ENCODE measurements at places on chromosomes 3 and 15.

DNA sequence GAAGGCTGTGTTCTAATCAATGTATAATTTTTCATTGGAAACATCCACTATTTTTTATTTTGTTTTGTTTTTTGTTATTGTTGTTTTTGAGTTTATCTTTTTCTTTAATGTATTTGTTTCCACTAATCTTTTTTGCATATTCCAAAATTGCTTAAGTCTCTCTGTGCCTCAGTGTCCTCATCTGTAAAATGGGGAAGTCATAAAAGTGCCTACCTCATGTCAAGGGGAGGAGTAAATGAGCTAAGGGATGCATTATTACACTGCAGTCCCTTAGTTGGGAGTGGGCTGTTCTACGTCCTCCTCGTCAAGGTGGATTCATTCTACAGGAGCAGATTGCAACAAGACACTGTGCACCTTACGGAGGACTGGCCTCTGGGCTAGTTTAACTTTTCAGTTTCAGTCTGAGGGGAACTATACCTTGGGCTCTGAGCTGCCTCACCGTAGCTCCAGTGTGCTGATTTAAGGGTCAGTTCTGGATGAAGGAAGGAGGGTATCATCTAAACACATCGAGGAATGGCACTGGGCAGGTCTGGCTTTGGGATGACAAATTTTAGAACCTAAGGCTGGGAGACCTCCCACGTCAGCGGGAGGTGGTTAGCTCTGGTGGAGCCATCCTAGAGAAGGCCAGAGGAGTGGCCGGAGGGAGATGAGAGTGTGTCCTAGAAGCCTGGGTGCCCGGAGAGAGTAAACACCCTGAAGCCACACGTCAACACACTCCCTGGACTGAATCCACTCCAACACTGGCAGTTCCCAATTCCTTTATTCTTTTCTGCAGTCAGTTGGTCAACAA lies 5.1 kb upstream of the SRP14 start:
- no peak for DNase-seq

DNA sequence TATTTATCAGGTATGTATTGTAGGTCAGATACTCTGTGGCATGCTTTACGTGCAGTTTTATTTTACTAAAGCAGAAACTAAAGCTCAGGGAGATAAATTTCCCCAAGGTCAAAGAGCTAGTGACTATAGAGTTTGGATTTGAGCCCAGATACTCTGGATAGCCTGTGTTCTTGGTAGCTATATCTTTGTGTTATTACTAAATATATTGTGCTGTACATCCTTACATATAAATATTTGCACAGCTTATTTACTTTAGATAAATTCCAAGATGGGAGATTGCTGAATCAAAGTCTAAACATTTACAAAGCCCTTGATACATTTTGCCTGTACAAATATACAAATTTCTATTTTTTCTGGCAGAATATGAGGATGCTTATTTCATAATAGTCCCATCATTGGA lies 660.9 kb upstream of the NAALADL2 start:
- DNase-seq = no peak

- no peak for DNase-seq
Measured at GRCh38 chr15:51348688-51349087, 7.2 kb downstream of the GLDN start.

DNA sequence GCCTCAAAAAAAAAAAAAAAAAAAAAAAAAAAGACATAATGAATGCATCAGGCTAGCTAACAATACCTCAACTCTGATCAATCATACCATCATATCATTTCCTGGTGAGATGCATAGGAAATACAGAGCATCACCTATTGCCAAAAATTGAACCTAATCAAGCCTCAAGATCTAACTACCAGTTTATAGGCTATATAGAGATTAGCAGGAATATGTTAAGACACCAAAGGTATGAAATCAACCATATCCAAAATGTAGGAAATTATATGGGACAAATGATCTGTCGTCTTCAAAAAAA lies 387 bp upstream of the VPS33B start:
- no peak for DNase-seq

DNA sequence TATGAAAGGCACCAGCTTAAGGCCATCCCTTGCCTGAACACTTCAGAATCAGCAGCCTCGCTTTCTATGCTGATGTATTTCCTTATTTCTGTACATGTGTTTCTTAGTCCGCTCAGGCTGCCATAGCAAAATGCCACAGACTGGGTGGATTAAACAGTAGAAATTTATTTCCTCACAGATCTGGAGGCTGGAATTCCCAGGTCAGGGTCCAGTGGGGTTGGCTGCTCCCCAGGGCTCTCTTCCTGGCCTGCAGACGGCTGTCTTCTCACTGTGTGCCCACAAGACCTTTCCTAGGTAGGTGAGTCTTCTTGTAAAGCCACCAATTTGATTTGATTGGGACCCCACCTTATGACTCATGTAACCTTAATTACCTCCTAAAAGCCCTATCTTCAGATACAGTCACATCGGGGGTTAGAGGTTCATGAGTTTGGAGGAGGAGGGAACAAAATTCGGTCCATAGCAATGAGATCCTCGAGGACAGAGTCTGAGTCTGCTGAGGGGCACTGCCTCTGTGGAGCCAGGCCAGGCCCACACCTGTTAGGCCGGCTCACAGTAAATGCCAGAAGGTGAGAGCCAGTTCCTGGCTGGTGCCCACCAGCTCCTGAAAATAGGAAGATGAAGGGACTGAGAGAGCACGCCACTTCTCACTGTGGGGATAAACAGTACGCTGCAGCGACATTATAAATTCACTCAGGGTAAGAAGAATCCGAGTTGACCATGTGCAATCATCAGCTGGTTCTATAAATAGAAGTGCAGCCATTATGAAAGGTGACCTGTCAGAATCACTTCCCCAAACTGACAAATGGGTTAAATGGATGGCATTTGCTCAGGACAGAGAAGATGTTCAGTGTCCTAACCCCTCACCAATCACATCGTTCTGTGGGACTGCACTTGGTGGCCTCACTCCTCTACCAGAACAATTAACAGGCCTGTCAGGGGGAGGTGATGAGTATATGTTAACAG lies 41.1 kb downstream of the CTXND1 start:
- DNase-seq = no peak

GRCh38 chr15:91050128-91050455 lies 27.7 kb upstream of the VPS33B start:
- DNase-seq = no peak

GRCh38 chr3:141649871-141650270 lies 88.2 kb upstream of the RNF7 start:
- DNase-seq = no peak

GRCh38 chr15:79035111-79035601 lies 55.4 kb downstream of the RASGRF1 start:
- no peak for DNase-seq

GRCh38 chr15:67843571-67844387 lies 3.9 kb upstream of the RNU6-1 start:
- DNase-seq = no peak

DNA sequence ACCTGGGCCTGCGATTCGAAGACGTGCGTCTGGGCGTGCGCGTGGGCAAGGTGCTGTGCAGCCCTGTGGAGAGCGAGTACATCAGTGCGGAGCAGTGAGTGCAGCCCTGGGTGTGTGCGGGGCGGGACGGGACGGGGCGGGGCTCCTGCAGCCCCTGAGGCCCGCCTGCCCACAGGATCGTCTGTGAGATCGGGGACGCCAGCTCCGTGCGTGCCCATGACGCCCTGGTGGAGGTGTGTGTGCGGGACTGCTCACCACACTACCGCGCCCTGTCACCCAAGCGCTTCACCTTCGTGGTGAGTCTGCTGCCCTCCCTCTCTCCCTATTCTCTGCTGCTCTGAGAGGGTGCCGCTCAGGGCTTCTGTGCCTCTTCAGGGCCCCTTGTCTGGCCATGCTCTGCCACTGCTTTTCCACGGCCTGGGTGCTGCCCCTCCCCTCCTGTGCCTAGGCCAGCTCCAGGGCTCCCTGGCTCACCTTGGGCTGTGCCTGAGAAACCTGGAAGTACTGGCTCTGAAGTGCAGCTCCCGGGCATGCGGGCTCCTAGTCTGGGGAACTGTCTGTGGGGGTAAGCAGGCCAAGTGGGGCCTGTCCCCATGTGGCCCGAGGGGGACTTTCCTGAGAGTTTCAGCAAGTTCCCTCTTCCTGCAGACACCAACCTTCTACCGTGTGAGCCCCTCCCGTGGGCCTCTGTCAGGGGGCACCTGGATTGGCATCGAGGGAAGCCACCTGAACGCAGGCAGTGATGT lies 31.8 kb downstream of the PLXNA1 start:
- no peak for DNase-seq

DNA sequence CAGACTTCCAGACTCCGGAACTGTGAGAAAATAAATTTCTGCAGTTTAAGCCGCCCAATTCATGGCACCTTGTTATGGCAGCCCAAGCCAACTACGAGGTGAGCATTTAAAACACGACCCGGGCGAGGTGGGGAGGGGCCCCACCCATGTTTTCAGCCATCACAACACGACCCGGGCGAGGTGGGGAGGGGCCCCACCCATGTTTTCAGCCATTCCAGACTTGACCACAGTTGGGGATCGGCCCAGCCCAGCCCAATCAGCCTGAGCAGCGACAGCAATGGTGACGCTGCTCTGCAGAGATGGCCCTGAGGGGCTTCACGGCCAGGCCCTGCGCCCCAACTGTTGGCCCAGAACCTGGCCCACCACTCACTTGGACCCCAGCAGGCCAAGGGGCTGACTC lies 93.1 kb downstream of the ATP10A start:
- no peak for DNase-seq

DNA sequence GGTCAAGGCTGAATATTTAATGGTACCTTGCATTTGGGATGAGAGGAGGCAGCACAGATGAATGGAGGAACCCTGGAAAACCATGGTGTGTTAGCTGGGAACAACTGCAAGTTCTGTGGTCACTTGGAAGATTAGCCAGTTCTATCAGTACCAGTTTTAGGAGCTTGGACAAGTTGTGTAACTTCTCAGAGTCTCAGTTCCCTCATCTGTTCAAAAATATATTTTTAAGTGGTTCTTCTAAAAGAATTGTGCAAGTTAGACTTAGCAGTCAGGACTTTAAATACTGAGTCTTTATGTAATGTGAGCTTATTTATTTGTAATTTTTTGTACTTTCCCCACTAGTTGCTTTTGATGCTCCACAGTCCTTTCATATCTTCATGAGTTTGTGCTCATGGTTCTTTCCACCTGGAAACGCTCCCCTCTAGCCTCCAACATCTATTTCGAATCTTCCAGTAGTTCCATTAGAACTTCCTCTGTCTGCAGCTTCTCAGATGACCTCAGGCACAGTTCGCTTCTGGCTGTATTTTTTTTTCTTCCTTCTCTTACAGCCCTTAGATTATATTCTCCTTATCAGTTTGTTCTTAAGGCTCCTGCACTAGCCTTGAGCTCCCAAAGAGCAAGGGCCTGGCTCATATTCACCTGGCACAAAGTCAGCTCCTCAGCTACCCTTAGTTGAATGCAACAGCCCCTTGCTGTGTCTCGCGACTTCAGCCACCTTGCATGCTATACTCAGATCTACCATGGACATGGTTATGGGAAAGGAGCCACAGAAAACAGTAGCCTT lies 27.1 kb downstream of the ITPR1 start:
- DNase-seq = no peak

DNA sequence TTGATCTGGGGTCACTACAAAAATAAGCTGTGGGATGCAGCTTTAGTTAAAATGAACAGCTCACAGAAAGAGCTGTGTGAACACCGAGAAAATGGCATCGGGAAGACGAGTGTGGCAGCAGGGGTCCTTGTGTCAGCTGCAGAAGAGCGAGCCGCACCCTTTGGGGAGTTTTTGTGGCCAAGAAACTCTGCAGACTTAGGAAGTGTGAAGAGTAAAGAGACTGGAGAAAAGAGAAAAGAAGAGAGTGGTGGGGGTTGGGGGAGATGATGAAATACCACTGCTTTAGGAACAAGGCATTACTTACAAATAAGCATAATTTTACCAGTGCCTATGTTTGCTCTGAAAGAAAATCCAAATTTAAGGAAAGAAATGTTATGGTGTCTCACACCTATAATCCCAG lies 147.8 kb downstream of the LRRC28 start:
- no peak for DNase-seq

DNA sequence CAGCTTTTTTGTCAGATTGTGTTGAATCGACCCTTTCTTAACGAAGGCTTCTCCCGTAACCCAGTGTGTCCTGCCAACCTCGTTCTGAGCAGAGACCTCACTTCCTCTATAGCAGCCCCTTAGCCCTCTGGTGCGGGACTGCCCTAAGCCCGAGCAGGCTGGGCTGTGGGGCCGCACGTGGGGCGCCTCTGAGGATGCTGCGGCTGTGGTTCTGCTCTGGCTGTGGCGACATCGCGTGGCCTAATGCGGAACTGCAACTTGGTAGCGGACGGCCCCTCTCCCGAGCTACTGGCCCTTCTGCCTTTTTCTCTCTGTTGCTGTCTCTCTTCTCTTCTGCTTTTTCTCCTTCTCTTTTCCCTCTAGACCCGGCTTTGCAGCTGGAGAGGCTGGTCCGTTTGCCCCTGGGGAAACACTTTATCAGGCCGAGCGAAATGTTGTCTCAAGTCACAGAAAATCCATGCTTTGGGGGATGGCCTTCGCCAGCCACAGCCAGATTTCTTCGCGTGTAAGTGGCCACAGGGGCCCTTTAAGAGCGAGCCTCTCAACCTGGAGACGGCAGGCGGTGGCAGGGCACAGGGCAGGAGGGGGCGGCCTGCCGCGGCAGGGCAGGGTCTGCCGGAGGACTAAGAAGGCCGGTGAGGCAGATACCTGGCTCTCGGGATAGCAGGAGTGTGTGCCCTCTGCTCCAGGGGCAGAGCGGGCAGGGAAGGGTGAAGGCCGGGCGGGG lies 19.4 kb upstream of the KIF23 start:
- no peak for DNase-seq

DNA sequence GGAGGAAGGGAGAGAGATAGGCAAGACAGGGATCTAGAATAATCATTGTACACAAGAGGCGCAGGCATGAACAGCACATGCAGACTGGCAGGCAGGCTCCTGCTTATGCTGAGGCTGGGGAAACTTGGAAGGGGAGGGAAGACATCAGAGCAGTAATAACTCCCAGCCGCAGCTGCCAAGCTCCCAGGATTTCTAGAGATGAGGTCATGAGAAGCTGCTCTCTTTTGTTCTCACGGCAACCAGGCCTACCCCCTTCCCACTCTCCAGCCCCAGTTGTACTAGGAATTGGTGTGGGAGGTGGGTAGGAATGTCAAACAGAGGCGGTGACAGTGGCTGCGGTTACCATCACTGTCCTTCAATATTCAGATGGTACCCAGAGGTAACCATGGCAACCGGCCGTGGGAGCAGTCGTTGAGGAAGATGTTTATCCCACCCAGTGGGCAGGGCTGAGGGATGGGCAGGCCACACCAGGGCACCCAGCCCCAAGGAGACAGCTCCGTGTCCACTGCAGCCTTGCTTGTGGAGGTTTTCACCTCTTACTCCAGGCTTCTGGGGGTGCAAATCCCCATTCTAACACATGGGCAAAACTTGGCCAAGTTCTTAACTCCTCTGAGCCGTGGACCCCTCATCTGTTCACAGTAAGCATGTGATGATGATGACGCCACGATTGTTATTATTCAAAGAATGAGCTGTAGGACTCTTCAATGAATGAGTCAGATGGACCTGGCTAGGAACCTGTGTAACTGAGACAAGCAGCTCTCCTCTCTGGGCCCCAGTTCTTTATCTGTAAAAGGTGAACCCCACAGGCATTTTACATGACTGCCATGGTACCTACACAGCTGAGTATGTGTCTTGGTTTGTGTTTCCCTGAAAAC lies 360.8 kb upstream of the PROK2 start:
- DNase-seq = no peak

GRCh38 chr15:78907577-78907976 lies 34.9 kb downstream of the MORF4L1 start:
- no peak for DNase-seq
